ENCODE measurements at places on chromosomes 4 and X.

DNA sequence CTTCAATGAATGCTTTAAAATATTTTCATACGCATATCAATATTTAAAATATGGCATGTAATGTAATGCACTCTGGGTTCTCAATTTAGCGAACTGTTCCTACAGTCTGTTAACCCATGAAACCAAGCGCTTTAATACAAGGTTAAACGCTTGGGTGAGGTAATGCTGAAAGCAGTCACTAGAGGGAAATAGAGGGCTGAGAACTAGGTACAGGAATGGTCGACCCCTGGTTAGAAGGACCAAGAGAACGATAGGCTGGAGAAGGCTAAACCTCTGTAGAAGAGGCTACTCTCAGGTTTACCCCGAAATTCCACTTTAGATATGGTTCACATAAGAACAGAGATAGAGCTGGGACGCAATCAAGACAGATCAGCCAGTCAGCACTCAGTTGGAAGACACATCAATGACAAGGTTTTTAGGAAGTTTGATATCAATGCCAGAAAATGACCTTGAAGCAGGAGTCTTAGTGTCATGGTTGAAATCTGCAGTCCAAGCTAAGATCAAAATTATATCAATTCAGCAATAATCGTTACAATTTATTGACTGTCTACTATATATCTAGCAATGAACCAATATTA, 26.9 kb downstream of the ARSJ start:
- peak; percentile 20 for DNase-seq

- DNase-seq: no peak
Observed at GRCh38 chr4:8831221-8832112, 40.2 kb downstream of the HMX1 start.

GRCh38 chrX:132732236-132732635, 226.2 kb downstream of the HS6ST2 start:
- no peak for DNase-seq

GRCh38 chrX:72169008-72169728, 12.4 kb upstream of the PIN4 start:
- DNase-seq: peak; percentile 54

GRCh38 chr4:184053434-184053833, 148.3 kb downstream of the STOX2 start:
- no peak for DNase-seq

GRCh38 chr4:107578321-107578720, 141.7 kb downstream of the PAPSS1 start:
- no peak for DNase-seq

DNA sequence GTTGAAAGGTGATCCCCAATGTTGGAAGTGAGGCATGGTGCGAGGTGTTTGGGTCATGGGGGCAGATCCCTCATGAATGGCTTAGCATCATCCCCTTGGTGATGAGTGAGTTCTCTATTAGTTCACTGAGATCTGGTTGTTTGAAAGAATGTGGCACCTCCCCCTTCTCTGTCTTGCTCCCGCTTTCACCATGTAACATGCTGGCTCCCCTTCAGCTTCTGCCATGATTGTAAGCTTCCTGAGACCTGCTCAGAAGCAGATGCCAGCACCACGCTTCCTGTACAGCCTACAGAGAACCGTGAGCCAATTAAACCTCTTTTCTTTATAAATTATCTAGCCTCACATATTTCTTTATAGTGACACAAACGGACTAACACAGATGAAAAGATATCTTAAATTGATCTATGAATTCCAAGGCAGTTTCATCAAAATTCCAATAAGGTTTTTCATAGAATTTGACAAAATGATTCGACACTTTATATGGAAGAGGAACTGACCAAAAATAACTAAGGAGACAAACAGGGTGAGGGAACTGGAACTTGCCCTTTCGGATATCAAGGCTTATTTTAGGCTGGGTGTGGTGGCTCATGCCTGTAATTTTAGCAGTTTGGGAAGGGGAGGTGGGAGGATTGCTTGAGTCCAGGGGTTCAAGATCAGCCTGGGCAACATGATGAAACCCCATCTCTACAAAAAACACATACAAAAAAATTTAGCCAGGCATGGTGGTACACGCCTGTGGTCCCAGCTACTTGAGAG, 56.9 kb upstream of the OGT start:
- no peak for DNase-seq

DNA sequence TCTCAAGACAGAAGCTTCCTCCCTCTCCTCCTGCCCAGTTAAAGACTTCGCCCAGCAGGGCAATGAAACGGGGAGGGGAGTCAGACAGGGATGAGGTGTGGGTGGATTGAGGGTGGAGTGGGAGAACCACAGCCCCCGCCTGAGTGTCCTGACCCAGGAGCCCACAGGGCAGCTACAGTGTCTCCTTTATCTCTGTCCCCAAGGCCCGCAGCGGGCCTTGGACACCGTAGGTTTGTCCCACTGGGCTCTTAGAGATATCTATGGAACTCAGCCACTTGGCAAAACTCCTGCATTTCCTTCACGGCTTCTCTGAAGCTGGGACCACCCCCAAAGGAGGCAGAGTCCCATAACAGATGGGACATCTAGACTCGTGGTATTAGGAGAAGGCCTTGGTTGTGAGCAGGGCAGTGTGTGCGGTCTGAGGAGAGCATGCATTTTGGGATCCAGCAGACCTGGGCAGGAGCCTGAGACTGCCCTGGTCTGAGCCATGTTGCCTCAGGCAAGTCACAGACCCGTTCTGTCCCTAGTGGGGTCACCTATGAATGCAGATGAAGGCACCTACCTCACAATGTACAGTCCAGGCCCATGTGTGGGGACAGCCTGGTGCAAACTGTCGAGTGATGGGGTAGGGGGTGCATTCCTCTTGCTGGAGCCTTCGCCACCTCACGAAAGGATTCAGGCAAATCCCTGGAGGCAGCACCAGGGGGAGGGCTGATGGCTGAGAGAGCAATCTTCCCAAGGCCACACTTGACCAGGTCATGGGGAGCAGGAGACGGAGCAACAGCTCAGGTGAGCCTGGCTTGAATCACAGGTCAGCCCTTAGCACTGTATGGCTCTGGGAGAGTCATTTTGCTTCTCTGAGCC, 225.7 kb upstream of the PSAPL1 start:
- DNase-seq: no peak

All from activated naive CD4-positive, alpha-beta T cell treated with anti-CD3 and anti-CD28 coated beads, Interleukin-2, amount 10 ng/mL, durations not matched to agents 7 days and 5 days (primary cell).